ENCODE measurements at places on chromosomes 13 and 19. TPM values are rescaled to one million over a fixed set of nuclear protein-coding genes. Genes with fewer than 3 reads are reported as not detected.

Gene ZNF829
- polyA plus RNA-seq = 2.3 TPM

Gene FBN3
- polyA plus RNA-seq = not detected

GRCh38 chr13:110538632-110539031 is 22.9 kb downstream of the RAB20 start:
- no peaks in the 10 kb centered on the region for H3K4me1 ChIP-seq
- no peak for DNase-seq
- no peak overlapping the region for H3K4me3 ChIP-seq
- H3K36me3 ChIP-seq = no peaks in the 10 kb centered on the region

GRCh38 chr19:38262585-38263268 is 1.6 kb upstream of the SPINT2 start:
- no peak for DNase-seq
- H3K4me3 ChIP-seq = no peak overlapping the region
- peak overlapping the region; percentile 4 for H3K27ac ChIP-seq
- no peaks in the 10 kb centered on the region for H3K36me3 ChIP-seq
- H3K4me1 ChIP-seq = peaks cover 22% of the 10 kb centered on the region

DNA sequence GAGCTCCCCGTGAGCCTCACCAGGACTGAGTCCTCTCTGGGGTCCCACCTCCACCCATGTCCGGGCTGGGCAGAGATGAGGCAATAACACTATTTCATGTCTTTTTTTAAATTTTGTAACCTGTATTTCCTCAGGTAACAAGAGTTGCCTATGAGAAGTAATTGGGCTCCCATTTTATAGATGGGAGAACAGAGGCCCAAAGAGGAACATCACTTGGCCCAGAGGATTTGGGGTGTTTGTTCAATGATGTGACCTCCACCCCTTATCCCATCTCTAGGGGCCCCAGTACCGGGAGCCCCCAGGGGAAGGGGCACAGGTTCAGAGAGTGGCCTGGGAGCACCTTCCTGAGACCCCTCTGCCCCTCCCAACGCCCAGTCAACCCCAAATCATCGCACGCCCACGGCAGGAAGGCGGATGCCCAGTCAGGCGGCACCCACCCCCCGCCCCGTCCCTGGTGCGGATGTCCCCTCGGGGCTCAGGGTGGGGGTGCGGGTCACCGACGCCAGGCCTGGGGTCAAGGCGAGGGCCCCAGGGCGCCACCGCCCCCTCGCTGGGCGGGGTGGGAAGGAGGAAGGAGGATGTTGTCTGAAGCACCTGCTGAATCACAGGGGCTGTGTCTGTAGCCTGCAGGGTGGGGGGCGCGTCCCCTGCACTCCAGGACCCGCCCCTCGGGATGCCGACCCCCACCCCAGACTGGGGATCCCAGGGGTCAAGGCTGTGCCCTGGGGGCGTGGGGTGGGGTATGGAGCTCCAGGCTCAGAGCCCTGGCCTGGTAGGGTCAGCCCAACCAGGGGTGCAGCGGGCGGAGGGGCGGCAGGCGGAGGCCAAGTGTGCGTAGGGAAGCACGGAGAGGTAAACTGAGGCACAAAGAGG is 9.0 kb upstream of the CIRBP start:
- no peak for DNase-seq
- H3K27me3 ChIP-seq = no peaks in the 10 kb centered on the region

DNA sequence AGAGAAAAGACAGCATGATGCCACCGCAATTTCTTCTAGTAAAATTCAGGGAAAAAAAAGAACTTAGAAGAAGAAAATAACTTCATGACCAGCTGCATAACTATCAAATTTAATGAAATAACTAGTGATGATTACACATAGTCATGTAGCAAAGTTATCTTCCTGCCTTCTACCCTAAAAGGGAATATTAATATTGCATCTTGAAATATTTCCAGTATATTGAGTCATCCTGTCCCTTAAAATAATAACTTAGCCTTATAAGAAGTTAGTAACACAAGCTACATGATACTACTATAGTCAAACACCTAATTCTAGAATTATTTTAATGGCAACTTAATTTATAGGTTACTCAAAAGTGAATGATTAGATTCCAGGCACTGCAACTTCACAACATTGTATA is 289.2 kb downstream of the KLF12 start:
- H3K27me3 ChIP-seq = no peaks in the 10 kb centered on the region
- no peak for DNase-seq

Gene CIC
- polyA plus RNA-seq = 3.8 TPM

DNA sequence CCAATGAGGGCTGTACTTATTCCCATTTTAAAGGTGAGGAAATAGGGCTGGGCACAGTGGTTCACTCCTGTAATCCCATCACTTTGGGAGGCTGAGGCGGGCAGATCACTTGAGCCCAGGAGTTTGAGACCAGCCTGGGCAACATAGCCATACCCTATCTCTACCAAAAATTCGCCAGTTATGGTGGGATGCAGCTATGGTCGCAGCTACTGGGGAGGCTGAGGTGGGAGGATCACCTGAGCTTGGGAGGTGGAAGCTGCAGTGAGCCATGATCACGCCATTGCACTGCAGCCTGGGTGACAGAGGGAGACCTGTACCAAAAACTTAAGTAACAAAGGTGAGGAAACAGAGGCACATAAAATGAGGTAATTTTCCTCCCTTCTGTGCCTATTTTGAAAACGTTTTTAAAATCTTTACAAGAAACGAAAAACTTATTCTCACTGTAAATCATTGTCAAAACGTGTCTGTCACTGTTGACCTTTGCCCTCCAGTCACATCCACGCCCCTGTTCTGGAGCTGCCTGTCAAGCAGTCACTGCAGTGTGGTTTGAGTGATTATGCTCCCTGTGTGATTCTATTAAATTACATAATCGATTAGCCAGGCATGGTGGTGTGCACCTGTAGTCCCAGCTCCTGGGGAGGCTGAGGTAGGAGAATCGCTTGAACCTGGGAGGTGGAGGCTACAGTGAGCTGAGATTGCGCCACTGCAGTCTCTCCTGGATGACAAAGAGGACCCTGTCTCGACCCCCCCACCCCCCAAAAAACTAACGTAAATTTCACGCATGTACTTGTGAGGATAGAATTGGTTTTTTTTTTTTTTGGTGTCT is 12.5 kb downstream of the NOP53 start:
- no peaks in the 10 kb centered on the region for H3K4me1 ChIP-seq
- H3K36me3 ChIP-seq = peaks cover 29% of the 10 kb centered on the region
- no peak overlapping the region for H3K4me3 ChIP-seq
- DNase-seq = no peak
- H3K27ac ChIP-seq = no peak overlapping the region

DNA sequence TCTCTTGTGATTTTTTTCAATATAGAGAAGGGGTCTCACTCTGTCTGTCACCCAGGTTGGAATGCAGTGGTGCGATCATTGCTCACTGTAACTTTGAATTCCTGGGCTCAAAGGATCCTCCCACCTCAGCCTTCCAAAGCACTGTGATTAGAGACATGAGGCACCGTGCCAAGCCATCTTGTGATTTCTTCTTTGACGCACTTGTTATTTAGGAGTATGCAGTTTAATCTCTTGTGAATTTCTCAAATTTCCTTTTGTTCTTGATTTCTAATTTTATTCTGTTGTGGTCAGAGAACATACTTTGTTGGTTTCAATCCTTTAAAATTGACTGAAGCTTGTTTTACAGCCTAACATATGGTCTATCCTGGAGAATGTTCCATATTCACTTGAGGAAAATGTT is 14.5 kb downstream of the IPO5 start:
- no peaks in the 10 kb centered on the region for H3K27me3 ChIP-seq
- no peak overlapping the region for H3K4me3 ChIP-seq
- no peaks in the 10 kb centered on the region for H3K4me1 ChIP-seq
- no peak overlapping the region for H3K27ac ChIP-seq

Gene ZNF813
- polyA plus RNA-seq = 1.5 TPM

DNA sequence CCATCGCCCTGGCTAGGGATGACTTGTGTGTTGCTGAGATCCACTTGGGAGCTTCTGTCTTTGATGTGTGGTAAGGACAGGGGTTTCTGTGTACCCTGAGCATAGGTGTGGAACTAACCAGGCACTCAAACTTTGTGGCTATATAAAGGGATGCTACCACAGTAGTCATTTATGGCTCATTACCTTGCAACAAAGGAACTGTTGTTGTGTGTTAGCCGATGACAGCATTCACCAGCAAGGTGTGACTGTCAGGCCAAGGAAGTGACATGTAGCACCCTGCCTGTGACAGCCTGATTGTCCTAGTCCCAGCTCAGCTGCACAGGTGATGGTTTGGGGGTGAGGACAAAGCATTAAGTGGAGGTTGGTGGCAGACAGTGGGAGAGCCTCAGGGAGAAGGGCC is 73.6 kb downstream of the COG3 start:
- H3K27me3 ChIP-seq = no peaks in the 10 kb centered on the region
- H3K36me3 ChIP-seq = peaks cover 9% of the 10 kb centered on the region
- H3K4me3 ChIP-seq = no peak overlapping the region
- DNase-seq = no peak
- no peaks in the 10 kb centered on the region for H3K4me1 ChIP-seq
- no peak overlapping the region for H3K27ac ChIP-seq

DNA sequence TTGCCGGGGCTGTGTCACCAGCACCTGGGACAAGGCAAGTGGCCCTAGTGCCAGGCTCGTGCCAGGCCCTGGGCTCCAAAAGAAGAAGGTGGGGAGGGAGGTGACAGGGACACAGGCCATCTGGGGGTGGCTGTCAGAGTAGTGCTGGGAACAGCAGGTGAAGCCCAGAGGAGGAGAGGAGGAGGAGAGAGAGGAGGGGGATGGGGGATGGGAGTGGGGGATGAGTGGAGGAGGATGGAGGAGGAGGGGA is 18.7 kb downstream of the LSM4 start:
- H3K4me1 ChIP-seq = no peaks in the 10 kb centered on the region
- H3K36me3 ChIP-seq = peaks cover 13% of the 10 kb centered on the region
- no peak overlapping the region for H3K4me3 ChIP-seq
- DNase-seq = no peak
- H3K27ac ChIP-seq = no peak overlapping the region
- no peaks in the 10 kb centered on the region for H3K27me3 ChIP-seq

Gene WDR87
- polyA plus RNA-seq = not detected

- H3K4me3 ChIP-seq = no peak overlapping the region
- H3K27ac ChIP-seq = no peak overlapping the region
- DNase-seq = no peak
- no peaks in the 10 kb centered on the region for H3K4me1 ChIP-seq
These were observed 1485.3 kb downstream of the PCDH9 start for GRCh38 chr13:65744836-65745235.

GRCh38 chr19:2726160-2726855 is 5.1 kb upstream of the DIRAS1 start:
- no peak overlapping the region for H3K4me3 ChIP-seq
- no peak for DNase-seq
- peaks cover 15% of the 10 kb centered on the region for H3K4me1 ChIP-seq
- peaks cover 33% of the 10 kb centered on the region for H3K27me3 ChIP-seq

- no peaks in the 10 kb centered on the region for H3K4me1 ChIP-seq
- no peaks in the 10 kb centered on the region for H3K27me3 ChIP-seq
- no peak for DNase-seq
- peaks cover 10% of the 10 kb centered on the region for H3K36me3 ChIP-seq
- H3K4me3 ChIP-seq = no peak overlapping the region
These were observed 25.3 kb upstream of the GPR183 start for GRCh38 chr13:99332456-99332855.

GRCh38 chr19:57231686-57232085 is 863 bp downstream of the AURKC start:
- no peaks in the 10 kb centered on the region for H3K4me1 ChIP-seq
- H3K27ac ChIP-seq = no peak overlapping the region
- H3K4me3 ChIP-seq = no peak overlapping the region
- no peaks in the 10 kb centered on the region for H3K27me3 ChIP-seq

- no peak overlapping the region for H3K4me3 ChIP-seq
- peaks cover 7% of the 10 kb centered on the region for H3K27me3 ChIP-seq
- no peak for DNase-seq
These were observed 10.8 kb downstream of the FAM216B start for GRCh38 chr13:42792154-42792553.

Gene ASPDH
- not detected for polyA plus RNA-seq

- H3K4me3 ChIP-seq = no peak overlapping the region
- H3K4me1 ChIP-seq = peaks cover 10% of the 10 kb centered on the region
- DNase-seq = no peak
These were observed 117.2 kb downstream of the FREM2 start for GRCh38 chr13:38804061-38804460.

Gene ZNF567
- 4.0 TPM for polyA plus RNA-seq

Gene CDC16
- 66.4 TPM for polyA plus RNA-seq

DNA sequence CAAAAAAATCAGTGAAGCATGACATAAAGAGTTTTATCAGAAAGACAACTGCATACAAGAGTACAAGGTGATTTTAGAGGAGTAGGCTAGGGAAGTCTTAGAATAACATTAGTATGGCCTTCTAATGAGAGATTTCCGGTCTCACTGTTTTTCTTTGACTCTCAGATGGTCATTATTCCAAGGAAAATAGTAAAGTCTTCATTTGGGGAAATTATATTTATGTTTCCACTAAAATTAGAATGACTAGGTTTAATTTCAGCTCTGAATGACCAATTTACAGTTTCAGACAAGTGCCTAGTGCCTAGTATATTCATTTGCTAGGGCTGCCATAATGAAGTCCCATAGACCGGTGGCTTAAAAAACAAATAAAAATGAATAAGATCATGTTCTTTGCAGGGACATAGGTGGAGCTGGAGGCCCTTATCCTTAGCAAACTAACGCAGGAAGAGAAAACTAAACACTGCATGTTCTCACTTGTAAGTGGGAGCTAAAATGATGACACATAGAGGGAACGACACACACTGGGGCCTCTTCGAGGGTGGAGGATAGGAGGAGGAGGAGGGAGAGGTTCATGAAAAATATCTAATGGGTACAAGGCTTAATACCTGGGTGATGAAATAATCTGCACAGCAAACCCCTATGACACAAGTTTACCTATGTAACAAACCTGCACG is 303.1 kb downstream of the PCDH9 start:
- peak overlapping the region; percentile 62 for H3K27ac ChIP-seq
- peak; percentile 45 for DNase-seq
- peaks cover 14% of the 10 kb centered on the region for H3K4me1 ChIP-seq
- H3K36me3 ChIP-seq = no peaks in the 10 kb centered on the region
- no peaks in the 10 kb centered on the region for H3K27me3 ChIP-seq

Gene NALCN
- polyA plus RNA-seq = 0.07 TPM

GRCh38 chr13:69565334-69565733 is 542.3 kb upstream of the ATXN8OS start:
- no peaks in the 10 kb centered on the region for H3K36me3 ChIP-seq
- no peaks in the 10 kb centered on the region for H3K4me1 ChIP-seq
- no peak overlapping the region for H3K27ac ChIP-seq
- no peaks in the 10 kb centered on the region for H3K27me3 ChIP-seq

DNA sequence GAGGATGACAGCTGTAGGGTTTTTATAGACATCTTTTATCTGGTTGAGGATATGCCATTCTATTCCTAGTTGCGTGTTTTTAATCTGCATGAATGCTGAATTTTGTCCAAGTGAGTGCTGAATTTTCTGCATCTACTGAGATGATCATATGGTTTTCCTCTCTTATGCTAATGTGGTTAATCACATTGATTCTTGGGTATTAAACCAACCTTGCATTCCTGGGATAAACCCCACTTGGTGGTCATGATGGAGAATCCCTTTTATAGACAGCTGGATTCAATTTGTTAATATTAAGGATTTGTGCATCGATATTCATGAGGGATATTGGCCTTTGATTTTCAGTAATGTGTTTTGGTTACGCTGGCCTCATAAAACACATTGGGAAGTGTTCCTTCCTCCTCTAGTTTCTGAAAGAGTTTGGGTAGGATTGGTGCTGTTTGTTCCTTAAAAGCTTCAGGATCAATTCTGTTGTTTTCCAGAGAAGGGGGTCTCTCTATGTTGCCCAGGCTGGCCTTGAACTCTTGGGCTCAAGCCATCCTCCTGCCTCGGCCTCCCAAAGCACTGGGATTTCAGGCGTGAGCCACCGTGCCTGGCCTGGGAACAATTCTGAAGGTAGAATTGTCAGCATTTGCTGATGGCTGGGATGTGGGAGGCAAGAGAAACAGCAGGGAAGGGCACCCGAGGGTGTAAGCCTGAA is 7.3 kb upstream of the LINGO3 start:
- no peak overlapping the region for H3K4me3 ChIP-seq
- no peaks in the 10 kb centered on the region for H3K36me3 ChIP-seq
- no peak for DNase-seq
- peaks cover 2% of the 10 kb centered on the region for H3K4me1 ChIP-seq
- H3K27ac ChIP-seq = no peak overlapping the region
